ENCODE measurements at places on chromosomes 2 and 18. TPM values are rescaled to one million over a fixed set of nuclear protein-coding genes. Genes with fewer than 3 reads are reported as not detected.

- DNase-seq, result no peak
Measured at GRCh38 chr2:101476605-101477208, 1.8 kb upstream of the RFX8 start.

DNA sequence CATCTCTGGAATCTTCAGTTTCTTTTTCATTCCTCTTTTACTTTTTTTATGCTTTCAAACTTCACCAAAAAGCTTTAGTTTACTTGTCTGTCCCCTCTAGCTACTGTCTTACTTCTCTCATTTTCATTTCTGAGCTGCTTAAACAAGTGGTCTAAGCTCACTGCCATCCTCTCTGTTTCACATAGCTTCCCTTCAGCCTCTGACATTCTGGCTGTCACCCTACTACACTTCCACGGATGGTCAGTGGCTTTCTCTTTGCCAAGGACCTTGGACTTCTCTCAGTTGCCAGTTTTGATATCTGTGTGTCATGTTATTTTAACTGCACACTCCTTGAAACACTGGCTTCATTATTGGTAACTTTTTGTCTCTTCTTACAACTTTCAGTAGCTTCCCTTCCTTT lies 176.1 kb downstream of the IKZF2 start:
- no peak for DNase-seq

DNA sequence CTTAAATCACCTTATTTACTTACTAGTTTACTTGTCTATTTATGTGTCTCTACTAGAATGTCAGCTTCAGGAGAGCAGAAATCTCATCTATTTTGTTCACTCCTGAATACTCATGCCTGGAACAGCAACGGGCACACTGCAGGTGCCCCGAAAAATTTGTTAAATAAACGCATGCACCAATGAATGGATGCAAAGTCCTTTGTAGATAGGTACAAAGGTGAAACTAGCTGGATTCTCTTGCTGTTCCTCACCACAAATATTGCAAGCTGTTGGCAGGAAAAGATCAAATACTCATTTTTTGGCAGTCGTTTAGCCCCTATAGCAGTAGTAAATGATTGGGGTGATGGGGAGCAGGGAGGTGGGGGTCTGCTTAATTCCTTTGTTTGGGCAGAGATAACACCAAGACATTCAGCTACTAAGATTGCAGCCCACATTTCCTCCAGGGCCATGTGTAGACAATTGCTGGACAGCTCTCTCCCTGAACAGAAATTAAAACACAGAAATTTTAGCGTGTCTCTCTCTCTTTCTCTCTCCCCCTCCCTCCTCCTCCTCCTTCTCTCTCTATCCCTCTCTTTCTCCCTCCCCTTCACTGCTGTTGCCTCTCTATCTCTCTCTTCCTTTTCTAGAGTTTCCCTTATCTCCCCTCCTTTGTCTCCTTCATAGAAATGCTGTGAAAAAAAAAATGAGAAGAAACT lies 5.4 kb downstream of the MARCHF4 start:
- DNase-seq, result no peak

GRCh38 chr2:63843093-63843492 lies 1.4 kb downstream of the UGP2 start:
- DNase-seq, result no peak

TNFAIP6 gene
- total RNA-seq, result not detected

DNA sequence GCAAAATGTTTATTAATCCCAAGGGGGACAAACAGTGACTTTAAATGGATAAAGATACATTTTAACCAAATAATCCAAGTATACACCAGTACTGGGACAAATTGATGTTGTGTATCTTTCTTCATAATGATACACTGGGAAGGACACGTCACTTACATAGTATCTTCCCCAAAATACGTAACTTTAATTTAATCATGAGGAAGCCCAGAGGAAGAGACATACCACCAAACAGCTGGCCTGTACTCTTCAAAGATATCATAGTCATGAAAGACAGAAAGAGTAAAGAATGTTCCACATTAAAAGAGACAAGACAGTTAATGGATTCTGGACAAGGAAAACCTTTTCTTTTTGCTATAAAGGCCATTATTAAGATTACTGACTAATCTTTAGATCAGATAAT lies 37.1 kb downstream of the AGFG1 start:
- DNase-seq, result no peak

DNA sequence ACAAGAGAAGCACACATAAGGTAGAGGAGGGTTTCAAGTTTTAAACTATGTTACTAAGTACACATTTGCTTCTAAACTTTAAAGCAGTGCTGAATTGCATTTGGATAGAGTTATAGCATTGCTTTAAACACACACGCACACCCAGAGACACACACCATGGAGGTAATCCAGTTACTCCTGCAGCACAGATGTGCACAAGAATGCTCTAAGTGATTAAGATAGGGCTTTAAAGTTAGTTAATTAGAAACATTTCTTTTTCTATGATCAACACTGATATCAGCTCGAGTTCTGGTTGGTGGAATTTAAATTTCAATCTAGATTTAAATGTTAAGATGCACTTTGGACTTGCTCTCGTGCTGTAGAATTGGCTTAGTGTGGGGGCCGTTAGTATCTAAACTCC lies 492.3 kb downstream of the ZEB2 start:
- DNase-seq, result no peak

CYP27A1 gene
- total RNA-seq, result not detected
